ENCODE measurements at places on chromosomes 12 and 14.

GRCh38 chr12:103333676-103334075, 162.1 kb downstream of the C12orf42 start:
- no peak for DNase-seq

DNA sequence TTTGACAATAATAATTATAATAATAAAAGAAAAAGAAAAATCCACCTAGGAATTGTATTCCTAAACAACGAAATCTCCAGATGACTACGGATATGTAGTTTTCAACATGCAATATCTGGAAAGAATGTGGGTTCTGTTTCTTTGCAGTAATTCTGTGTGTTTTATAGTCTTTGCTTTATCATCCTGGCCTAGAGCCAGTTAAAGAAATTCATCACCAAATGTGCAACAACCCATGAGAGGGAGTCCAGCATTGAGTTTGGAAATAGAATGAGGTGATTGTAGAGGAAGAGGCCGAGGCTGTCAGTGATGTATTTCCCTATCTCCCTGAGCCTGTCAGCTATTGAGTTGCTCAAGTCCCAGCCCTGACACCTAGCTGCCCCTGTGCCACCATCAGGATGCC, 200.5 kb upstream of the DCN start:
- no peak for DNase-seq

- peak; percentile 73 for DNase-seq
Measured at GRCh38 chr14:50230701-50231474, 490 bp downstream of the SOS2 start.

DNA sequence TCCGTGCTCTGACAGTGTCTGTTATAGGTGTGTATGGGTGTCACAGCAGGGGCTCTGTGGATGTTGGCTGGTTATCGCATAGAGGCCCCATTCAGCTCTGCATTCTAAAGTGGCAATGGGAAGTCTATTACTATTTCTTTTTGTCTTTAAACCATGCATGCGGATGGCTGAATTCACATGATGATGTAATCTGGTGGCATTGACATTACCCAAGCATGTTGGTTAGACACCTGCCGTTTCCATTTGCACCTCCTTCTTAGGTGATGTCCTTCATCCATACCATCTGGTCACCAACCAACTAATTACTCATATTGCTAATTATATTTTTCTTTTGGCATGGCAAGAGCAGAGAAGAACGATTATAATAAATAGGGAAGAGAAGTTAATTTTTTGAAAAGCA, 270.8 kb upstream of the RGS6 start:
- no peak for DNase-seq

DNA sequence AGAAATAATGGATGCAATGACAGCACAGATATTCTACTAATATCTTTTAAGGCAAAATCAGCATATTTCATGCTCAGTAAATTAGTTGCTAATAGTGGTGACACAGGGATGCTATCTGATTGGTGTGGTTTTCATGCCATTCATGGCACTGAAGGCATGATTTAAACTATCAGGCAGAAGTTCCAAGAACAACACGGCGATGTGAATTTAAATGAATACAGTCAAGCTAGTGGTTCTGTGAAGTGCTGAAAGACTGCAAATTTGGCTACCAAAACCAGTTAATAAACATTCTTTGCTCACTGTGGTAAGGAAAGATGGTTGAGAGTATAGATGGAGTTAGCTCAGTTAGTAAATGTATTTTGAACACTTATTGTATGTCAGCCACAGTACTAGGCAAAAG, 272.0 kb upstream of the DIO2 start:
- DNase-seq, result no peak

GRCh38 chr12:67428431-67428830, 159.3 kb downstream of the CAND1 start:
- no peak for DNase-seq

DNA sequence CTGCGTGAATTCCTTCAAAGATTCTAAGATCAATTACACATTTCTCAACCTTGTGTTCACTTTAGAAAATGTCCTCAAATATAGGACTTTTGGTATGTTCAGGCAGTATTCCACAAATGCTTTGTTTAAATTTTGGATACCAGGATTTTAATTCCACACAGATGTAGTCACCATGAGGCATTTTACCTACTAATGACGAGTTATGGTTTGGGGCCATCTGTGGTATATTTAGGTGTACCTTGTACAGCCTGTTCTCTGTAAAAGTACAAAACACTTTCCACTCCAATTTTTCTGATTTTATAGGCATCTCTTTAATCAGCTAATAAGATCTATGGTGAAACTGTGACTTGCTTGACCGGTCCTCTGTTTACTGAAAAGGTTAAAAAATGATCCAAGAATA, 275.7 kb upstream of the PRICKLE1 start:
- no peak for DNase-seq

GRCh38 chr14:25049568-25050268, at the start of gene STXBP6:
Gene STXBP6 (minus strand): TSS chr14:25050147. CDS start chr14:24974818, 75,329 bp downstream.
- peak; percentile 37 for DNase-seq

- no peak for DNase-seq
Measured at GRCh38 chr12:40344312-40344711, 119.5 kb downstream of the LRRK2 start.

DNA sequence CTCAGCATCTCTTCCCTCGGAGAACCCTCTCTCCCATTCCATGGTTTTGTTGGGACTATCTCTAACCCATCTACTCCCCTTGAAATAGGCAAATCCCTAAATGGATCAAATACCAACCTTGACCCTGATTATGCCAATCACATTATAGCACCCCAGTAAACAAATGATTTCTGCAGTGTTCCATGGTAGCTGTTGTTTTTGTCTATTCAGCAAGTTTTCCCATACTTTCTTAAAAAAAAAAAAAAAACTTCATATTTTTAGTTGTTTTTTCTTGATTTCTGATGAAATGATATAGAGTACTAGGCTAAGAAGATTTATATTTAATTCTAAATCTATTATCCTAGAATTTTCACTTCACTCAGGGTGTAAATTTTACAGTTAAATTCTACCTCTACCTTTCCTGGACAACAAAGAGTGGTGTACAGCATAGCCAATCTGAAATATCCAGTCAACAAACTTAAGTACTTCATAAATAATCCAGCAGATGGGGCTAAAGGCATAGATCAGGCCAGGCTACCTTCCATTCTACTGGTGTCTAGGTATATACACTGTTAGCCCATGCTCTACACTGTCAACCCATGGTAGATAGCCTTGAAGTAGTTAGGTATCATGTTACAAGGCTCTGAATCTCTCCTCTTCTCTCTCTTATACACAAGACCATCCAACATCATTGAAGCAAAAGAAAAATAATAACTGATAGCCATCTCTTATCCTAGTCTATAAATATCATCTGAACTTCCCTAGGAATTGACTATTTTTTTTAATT, 82.2 kb downstream of the PLEKHG7 start:
- DNase-seq, result peak; percentile 29

GRCh38 chr12:15495746-15496145, 173.4 kb downstream of the PTPRO start:
- DNase-seq, result no peak
